ENCODE measurements at places on chromosomes 3 and 15. TPM values are rescaled to one million over a fixed set of nuclear protein-coding genes. Genes with fewer than 3 reads are reported as not detected.

Gene HSPBAP1
- total RNA-seq = 5.2 TPM

Gene MAGEL2
- not detected for total RNA-seq

Gene CCR2
- not detected for total RNA-seq

Gene BFSP2
- not detected for total RNA-seq

Gene SEMA3B
- 6.6 TPM for total RNA-seq

Gene SLC2A2
- not detected for total RNA-seq

Gene PLA2G4D
- total RNA-seq = not detected

Gene P2RY1
- total RNA-seq = 0.54 TPM

Gene GOLGA6L7
- total RNA-seq = not detected

Gene CSTA
- 0.75 TPM for total RNA-seq

Gene GOLGA8R
- total RNA-seq = 0.34 TPM

Gene CRABP1
- total RNA-seq = 1.2 TPM

Gene CORO2B
- 3.5 TPM for total RNA-seq

Gene TMEM40
- 0.81 TPM for total RNA-seq

Gene PCCB
- 28.5 TPM for total RNA-seq

Gene MST1R
- total RNA-seq = 6.0 TPM

Gene ACP3
- not detected for total RNA-seq

Gene IL1RAP
- total RNA-seq = 5.0 TPM

Gene ATP13A4
- total RNA-seq = not detected

Gene PPP1R14D
- total RNA-seq = not detected

Gene GABRR3
- total RNA-seq = not detected

Gene CCNB2
- total RNA-seq = 98.5 TPM

Gene CHRM5
- not detected for total RNA-seq

Gene GPR171
- not detected for total RNA-seq

Gene TGM4
- 0.12 TPM for total RNA-seq

Gene SLC27A2
- total RNA-seq = 42.0 TPM

Gene GPR62
- not detected for total RNA-seq

Gene EFHB
- total RNA-seq = 0.53 TPM

Gene ZKSCAN7
- total RNA-seq = not detected

Gene EPHA3
- not detected for total RNA-seq

Gene TEX9
- total RNA-seq = 5.0 TPM

Gene ISLR2
- 0.20 TPM for total RNA-seq

Gene SPINK8
- not detected for total RNA-seq

Gene EPHA6
- total RNA-seq = not detected

Gene FXR1
- total RNA-seq = 107 TPM

Gene HOMER2
- total RNA-seq = 15.3 TPM

Gene CLDN16
- 0.34 TPM for total RNA-seq

Gene KCNH8
- total RNA-seq = not detected

Gene TLE3
- total RNA-seq = 21.4 TPM

Gene SLC6A11
- total RNA-seq = 0.11 TPM

Gene GHSR
- total RNA-seq = not detected

Gene TERC
- total RNA-seq = not detected

Gene AHSG
- not detected for total RNA-seq

Gene SI
- not detected for total RNA-seq

Gene THPO
- total RNA-seq = not detected

Gene PLIN1
- total RNA-seq = 0.11 TPM

Gene COL6A5
- not detected for total RNA-seq

Gene CAPN3
- 0.47 TPM for total RNA-seq

Gene CCR9
- not detected for total RNA-seq

Gene PAQR5
- total RNA-seq = 118 TPM

Gene SPTSSB
- not detected for total RNA-seq

Gene CHDH
- total RNA-seq = 1.4 TPM

Gene ARGFX
- not detected for total RNA-seq

Data from A549 treated with ZK216348 at 1 μM for 4 hours (cell line).